ENCODE measurements at places on chromosomes 6 and 20.

GRCh38 chr20:23164176-23164601 lies 78.1 kb upstream of the CD93 start:
- no peak for DNase-seq

GRCh38 chr6:142088858-142089216 lies 43.9 kb upstream of the GJE1 start:
- no peak for DNase-seq

DNA sequence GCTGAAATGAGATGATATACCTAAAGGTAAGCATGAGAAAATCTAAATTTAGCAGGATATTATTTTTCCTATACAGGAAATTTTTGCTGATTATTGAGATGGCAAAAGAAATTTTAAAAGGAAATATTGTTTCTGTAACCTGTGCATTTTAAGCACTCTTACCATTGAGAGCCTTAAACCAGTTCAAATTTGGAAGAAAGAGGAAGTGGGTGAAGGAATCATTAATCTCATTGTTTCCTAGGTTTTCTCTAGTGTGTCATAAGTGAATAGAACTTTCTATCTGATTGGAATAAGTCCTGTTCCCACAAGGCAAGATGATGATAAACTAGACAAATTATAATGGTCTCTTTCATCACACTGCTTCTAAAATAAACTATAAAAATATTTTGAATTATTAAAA lies 22.4 kb upstream of the FKBP1C start:
- no peak for DNase-seq

DNA sequence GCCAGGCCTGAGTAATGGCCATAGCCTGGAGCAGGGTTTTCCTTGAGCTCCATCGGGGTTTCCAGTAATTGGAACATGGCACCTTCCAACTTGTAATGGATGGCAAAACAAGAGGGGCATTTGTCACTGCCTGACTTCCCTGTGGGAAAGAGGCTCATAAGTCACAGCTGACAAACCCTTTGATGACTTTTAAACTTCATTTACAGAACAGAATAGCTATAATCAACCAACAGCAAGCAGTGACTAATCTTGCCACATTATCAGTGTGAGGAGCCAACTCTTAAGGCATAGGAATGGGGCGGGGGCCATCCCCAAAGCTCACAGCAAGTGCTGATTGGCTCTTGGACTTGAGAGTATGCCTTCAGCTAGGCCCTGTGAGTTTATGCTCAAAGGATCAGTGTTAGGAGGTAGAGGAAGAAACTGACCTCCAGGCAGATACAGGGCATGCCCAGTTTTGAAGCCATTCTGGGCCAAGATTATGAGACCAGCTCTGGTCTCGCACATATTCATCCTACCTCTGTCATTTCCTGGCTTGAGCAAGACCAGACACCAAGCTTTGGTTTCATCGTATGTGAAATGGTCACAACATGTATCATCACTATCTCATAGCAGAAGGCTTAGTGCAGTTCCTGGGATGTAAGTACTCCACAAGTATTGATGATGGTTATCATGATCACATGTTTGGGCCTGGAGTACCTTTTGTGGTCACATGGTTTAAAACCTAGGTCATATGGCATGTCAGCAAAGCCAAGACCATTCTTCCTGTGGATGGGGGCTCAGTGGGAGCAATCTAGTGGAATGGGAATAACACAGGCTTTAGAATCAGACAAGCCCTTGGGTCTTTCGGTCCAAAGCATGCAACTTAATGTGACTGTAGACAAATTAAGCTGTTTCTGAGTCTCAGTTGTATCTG lies 49.2 kb downstream of the EIF2S2 start:
- DNase-seq = no peak

DNA sequence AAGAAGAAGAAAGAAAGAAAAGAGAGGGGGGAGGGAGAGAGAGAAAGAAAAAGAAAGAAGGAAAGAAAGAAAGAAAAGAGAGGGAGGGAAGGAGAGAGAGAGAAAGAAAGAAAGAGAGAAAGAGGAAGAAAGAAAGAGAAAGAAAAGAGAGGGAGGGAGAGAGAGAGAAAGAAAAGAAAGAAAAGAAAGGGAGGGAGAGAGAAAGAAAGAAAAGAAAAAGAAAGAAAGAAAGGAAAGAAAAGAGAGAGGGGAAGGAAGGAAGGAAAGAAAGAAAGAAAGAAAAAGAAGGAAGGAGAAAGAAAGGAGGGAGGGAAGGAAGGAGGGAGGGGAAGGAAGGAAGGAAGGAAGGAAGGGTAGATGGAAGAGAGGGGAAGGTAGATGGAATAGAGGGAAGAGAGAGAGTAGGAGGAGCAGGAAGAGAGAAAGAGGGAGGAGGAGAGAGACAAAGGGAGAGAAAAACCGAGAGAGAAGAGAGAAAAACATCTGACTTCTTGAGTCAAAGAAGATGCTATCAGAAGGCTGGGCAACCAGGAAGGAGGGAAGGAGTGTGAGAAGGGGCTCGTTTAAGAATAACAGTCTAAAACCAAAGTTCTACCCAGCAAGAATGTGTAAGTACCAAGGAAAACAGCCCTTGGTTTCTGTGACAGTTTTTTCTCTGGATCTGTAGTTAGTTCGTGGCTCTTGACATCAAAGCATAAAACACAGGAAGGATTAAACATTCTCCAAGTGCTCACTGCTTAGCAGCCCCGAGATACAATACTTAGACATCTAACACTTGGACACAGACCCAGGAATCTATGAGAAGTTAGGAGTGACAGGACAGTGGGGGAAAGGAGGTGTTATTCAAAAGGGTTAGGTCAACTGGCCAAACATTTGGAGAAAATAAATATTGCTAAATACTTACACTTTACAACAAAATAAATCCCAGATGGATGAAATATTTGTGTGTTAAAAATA lies 131.9 kb upstream of the STMND1 start:
- no peak for DNase-seq

- no peak for DNase-seq
These were observed 43.1 kb upstream of the IL20RA start for GRCh38 chr6:137087902-137088301.

DNA sequence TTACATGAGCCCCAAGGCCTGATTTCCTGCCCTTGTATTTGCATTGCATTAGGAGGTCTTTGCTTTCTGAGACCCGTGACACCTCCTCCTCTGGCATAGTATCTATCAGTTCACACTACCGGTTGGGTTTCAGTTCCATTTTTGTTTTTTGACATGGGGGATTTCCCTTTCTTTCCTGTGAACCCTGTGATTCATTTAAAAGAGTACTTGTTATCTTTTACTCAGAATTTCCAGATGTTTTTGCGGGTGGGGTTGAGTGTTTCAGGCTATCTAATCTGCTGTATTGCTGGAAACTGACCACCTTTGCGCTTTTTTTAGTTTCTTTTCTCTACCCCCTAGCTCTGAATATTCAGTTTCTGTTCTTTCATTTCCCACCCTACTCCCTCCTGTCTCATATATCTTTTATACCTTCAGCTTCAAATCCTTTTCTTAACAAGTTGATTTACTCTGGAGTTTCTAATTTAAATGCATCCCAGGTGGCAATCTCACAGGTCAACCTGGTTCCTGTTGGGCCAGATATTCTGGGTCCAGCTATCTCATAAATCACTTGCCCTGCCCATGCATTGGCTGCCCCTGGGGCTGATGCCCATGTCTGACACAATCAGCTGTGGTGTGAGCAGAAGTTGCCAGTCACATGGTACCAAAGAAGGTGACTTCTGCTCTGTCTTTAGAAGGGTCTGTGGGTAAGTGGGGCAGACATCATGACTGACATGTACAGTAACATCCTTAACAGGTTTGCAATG lies 14.3 kb upstream of the NCOA3 start:
- DNase-seq = no peak

- no peak for DNase-seq
These were observed 107.2 kb downstream of the MMS22L start for GRCh38 chr6:97175806-97176205.

GRCh38 chr6:12422848-12423247 lies 132.7 kb downstream of the EDN1 start:
- no peak for DNase-seq

- no peak for DNase-seq
These were observed 29.4 kb downstream of the HTR1B start for GRCh38 chr6:77433888-77434287.

GRCh38 chr6:45388328-45388727 lies 10.6 kb upstream of the SUPT3H start:
- no peak for DNase-seq

- DNase-seq = no peak
These were observed 101.5 kb upstream of the SLC24A3 start for GRCh38 chr20:19110881-19111460.

DNA sequence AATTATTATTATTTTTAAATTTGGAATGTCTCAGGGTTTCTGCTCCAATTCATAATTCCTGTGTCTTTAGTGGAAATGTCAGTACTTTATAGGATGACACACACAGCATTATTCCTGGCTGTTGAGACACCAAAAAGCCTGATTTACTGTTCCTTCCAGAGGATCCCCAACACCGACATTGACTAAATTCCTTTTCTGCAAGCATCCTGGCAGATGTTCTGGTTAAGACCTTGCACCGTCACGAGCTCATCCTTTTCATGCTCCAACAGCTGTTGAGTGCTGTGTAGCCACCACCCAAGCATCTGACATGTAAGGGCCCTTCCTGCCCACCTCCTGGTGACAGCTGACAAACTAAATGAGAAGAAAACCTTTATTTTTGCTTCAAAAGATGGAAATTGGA lies 284.3 kb upstream of the SULF2 start:
- DNase-seq = no peak

DNA sequence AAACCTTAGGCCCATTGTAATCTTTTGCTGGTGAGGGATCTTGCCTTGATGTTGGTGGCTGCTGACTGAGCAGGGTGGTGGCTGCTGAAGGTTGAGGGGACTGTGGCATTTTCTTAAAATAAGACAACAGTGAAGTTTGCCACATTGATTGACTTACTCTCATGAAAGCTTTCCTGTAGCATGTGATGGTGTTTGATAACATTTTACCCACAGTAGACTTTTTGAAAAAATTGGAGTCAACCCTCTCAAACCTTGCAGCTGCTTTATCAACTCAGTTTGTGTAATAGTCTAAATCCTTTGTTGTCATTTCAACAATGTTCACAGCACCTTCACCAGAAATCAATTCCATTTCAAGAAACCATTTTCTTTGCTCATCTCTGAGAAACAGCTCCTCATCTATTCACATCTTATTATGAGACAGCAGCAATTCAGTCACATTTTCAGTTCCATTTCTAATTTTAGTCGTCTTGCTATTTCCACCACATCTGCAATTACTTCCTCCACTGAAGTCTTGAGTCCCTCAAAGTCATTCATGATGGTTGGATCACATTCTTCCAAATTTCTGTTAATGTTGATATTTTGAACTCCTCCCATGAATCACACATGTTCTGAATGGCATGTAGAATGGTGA lies 37.2 kb downstream of the CST9L start:
- DNase-seq = no peak

- no peak for DNase-seq
These were observed 10.0 kb downstream of the CITED2 start for GRCh38 chr6:139364302-139364981.

- DNase-seq = no peak
These were observed 933 bp upstream of the ADGRB3 start for GRCh38 chr6:68633972-68634725.

DNA sequence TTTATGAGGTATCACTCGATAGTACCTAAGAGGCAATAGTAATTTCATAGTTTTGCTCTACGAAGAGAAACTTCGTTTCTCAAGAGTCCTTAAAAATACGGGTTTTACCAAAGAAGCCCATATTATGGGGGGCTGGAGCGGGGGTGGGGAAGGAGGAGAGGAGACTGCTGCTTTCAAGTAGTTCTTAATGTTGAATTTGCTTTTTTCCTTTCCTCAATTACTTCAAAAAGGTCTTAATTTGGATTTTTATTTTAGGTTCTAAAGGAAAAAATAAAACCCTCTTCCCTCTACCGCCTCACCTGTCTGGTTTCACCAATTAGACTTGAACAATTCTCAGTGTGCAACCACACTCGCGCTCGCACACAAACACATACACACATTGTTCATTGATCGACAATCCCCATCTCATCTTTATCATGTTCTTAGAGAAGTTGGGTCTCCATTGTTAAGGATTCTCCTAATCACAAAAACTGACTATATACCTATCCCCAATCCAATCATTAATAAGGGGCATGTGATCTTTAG lies 97.2 kb downstream of the HFE start:
- no peak for DNase-seq

- no peak for DNase-seq
These were observed 45.5 kb downstream of the LRFN2 start for GRCh38 chr6:40541556-40542174.

- no peak for DNase-seq
These were observed 27.2 kb downstream of the PANK2 start for GRCh38 chr20:3916364-3916763.

- DNase-seq = no peak
These were observed 16.7 kb upstream of the PI3 start for GRCh38 chr20:45157962-45158361.

GRCh38 chr20:46283426-46284039 lies 24.8 kb downstream of the CDH22 start:
- DNase-seq = no peak

DNA sequence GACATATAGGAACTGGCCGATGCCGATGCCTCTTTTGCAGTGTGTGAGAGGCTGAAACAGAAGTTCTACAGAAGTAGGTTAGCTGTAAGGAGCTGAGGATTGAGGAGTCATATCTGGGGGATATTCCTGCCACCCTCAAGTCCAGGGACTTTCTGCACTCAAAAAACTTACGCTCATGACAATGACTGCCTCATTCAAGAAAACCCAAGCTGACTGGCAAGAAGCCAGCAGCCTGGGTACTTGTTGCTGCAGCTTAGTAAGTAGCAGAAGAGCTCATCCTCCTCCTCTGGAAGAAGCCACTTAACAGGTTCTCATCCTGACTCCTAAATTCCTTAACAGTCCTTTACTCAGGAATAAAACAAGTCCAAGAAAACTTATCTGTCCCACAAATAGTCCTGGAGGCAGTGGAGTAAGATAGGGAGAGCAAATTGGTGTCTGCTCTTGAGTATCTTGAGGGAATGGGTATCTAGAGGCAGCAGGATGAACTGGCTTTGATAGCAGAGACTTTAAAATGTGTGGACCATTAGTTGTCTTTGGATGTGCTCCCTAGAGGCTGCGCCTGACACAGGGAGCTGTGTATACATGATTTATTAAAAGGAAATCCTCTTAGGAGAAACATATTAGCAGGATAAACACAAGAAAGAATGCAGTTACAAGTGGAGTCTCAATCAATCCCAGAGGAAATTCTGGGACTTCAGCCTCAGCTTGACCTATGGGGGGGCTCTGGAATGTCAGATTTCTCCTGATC lies 7.4 kb downstream of the CALHM5 start:
- DNase-seq = no peak

DNA sequence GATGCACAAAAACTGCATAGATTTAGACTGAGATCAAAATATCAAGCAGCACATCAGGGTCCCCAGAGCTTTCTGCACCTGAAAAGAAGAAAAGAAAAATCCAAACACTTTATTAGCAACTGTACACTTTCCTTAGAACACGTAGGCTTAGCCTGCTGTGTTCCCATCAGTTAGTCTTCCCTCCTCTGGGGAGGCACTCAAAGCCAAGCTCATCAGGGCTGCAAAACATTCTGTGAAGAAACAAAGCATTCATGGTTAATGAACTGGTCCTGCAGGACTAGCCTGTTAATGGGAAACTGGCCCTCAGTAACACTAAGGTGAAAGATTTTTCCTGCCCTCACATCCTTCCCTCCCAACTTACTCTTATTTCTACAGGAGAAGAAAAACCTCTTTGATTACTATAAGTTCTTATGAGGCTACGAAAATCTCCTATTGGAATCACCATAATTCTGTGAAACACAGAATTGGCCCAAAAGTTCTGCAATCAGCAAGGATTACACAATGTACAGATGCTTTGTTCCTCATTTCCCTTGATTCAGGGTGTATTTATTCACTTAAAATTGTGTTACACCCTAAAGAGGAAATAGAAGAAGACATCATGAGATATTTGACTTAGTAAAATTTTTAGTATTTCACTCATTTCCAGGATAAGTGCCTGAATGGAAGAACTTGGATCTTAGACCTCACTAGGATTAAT lies 901.0 kb upstream of the MAP3K7 start:
- no peak for DNase-seq

Measured in lower leg skin (tissue), 4 donors.